ENCODE measurements at places on chromosomes 7 and 10.
A peak's percentile ranks its signal among the peaks of the same experiment; 100 is the strongest.

- no peaks in the 10 kb centered on the region for H3K27me3 ChIP-seq
- no peaks in the 10 kb centered on the region for H3K36me3 ChIP-seq
- DNase-seq: no peak
- no peak overlapping the region for H3K4me3 ChIP-seq
- H3K4me1 ChIP-seq: peaks cover 5% of the 10 kb centered on the region
- H3K27ac ChIP-seq: no peak overlapping the region
Observed at GRCh38 chr7:22651036-22651435, 76.0 kb upstream of the IL6 start.

- no peak overlapping the region for H3K4me3 ChIP-seq
- H3K27me3 ChIP-seq: no peaks in the 10 kb centered on the region
- DNase-seq: no peak
- H3K36me3 ChIP-seq: peaks cover 11% of the 10 kb centered on the region
- H3K4me1 ChIP-seq: no peaks in the 10 kb centered on the region
Observed at GRCh38 chr7:158676171-158676840, 28.3 kb downstream of the NCAPG2 start.

DNA sequence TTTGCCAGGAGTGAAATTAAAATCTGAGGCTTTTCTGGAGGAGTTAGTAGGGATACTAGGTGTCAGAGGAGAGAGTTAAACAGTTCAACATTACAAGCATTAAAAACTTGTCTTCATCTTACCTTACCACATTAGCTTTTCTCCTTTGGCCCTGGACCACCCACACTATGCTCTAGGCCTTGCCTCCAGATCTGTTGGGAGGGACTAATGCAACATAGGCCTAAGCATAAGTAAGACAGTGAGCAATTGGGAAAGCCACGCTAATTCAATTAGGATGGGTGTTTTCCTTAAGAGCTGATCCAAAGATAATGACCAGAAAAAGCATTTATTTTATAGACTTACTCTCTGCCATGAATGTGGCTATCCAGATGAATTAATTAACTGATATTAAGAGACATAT is 158.9 kb downstream of the ELMO1 start:
- H3K27ac ChIP-seq: no peak overlapping the region
- no peak overlapping the region for H3K4me3 ChIP-seq
- no peak for DNase-seq

DNA sequence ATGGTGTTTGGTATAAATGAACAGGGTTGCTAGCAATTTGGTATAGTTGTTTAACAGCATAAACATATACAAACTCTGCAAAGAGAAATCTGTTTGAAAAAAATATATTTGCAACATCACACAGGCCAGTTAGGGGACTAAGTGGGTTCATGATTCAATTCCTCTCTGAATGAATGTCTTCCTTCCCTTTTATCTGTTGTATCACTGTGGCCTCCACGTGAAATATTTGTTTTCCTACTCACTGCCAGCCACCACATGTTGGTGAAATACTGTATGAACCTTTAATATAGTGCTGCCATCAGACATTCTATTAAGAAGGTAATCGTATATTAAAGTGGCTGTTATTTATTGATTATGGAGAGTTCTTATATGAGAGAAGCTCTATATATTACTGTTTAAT is 157.0 kb downstream of the ARID5B start:
- DNase-seq: no peak
- H3K27me3 ChIP-seq: no peaks in the 10 kb centered on the region
- peak overlapping the region; percentile 39 for H3K27ac ChIP-seq
- peak overlapping the region; percentile 39 for H3K4me3 ChIP-seq
- H3K36me3 ChIP-seq: peaks cover 70% of the 10 kb centered on the region

DNA sequence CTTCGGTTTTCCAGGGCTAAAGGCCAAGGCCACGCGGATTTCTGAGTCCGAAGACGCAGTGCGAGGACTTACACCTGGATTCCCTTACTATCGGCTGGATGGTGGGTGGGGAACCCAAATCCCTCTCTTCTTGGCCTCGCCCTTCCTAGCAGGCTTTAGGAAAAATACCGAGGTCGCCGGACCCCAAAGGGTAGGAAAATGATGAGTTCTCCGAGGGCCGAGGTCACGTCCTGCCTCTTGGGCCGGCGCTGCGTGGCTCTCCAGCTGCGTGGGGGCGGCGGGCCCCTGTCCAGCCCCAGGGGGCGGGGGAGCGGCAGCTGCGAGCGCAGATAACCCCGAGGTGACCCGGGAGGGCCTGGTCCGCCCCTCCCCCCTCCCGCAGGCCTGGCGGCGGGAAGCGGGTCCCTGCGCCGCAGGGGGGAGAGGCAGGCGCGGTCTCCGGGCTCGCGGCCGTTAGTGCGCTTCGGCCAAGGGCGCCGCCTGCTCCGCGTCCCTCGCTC is 805 bp upstream of the HMX3 start:
- peaks cover 15% of the 10 kb centered on the region for H3K4me1 ChIP-seq
- no peak overlapping the region for H3K4me3 ChIP-seq
- no peak overlapping the region for H3K27ac ChIP-seq
- peaks cover 86% of the 10 kb centered on the region for H3K27me3 ChIP-seq

Measured in type B pancreatic cell (in vitro differentiated cells).